Stimulated activated CD8-positive, alpha-beta memory T cell treated with anti-CD3 and anti-CD28 coated beads, Interleukin-2, amount 100 ng/mL, for 1 hour (primary cell): ENCODE measurements at places on chromosomes 12 and 14.

DNA sequence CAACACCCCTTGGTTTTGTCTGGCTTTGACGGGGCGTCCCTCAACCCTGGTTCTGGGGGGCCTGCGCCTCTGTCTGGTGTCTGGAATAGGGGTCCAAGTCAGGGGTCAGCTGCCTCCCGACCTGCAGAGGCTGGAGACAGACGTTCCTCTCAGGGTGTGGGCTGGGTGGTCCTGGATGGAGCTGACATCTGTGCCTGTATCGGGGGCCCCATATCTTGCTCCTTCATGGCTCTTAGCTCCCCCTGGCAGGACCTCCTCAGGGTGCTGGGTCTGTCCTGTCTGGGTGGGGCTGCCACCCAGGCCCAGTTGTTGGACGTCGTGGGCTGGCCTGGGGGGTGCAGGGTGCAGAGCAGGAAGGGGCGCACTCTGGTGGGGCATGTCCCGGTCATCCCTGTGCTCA lies 374.8 kb downstream of the TMEM121 start:
- no peak for DNase-seq

DNA sequence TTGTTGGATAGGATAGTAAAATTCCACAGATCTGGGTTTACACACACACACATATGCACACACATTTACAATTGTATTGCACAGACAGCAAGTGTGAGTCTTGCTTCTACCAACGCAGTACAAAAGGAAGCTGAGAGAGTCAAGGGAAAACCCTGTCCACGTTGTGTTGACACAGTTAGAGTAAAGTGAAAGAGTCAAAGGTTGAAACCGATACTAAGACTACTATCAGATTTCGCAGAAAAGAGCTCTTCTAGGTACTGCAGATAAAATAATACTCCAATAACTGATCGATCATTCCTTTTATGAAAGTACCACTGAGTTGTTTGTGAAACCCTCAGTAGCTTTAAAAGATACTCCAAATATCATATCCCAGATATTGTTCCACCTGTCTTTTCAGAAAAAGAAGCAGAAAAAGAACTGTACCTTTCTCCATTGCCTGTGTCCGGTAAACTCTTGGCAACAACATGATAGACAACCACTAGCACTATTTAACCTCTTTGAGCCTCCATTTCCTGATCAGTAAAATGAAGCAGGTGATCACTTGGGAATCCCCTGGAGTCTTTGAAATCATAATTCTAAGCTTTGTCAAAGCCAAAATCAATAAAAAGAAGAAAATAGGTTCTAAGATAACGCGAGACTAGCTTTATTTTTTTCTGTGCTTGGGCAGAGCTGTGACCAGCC lies 224.6 kb upstream of the FOXN3 start:
- no peak for DNase-seq

DNA sequence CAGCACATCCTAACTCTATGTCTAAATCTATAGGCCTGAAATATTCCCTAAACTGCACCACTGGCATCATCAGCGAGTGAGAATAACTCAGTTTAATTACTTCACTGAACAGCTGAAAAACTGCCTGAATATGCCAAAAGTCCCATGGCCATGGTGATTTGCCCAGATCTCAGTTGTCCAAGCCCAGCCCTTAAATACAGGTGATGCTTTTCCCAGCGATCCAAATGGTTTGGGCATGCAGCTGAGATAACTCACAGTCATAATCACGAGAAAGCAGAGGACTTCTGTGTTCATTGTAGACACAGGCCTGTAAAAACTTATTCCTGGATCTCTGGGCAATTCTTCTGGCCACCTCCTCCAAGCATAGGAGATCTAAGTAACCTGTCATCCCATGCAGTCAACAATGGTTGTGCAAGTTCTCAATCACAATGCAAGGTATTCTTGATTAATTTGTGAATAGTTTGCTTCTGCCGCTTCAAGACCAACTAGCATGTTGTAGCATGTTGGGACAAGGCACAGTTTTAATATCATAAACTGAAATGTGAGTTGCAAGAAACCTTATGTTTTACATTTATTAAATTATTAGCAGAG lies 40.5 kb downstream of the DUSP6 start:
- DNase-seq: no peak

- DNase-seq: no peak
These were observed 133.2 kb downstream of the MGAT4C start for GRCh38 chr12:86122846-86123468.

GRCh38 chr14:74281069-74281468 lies 21.7 kb downstream of the ABCD4 start:
- DNase-seq: no peak

- no peak for DNase-seq
These were observed 199.2 kb upstream of the EEA1 start for GRCh38 chr12:93128332-93128707.

GRCh38 chr14:75718199-75718598 lies 57.2 kb downstream of the TTLL5 start:
- DNase-seq: no peak

- no peak for DNase-seq
These were observed 56.6 kb downstream of the WDR20 start for GRCh38 chr14:102196039-102196901.

DNA sequence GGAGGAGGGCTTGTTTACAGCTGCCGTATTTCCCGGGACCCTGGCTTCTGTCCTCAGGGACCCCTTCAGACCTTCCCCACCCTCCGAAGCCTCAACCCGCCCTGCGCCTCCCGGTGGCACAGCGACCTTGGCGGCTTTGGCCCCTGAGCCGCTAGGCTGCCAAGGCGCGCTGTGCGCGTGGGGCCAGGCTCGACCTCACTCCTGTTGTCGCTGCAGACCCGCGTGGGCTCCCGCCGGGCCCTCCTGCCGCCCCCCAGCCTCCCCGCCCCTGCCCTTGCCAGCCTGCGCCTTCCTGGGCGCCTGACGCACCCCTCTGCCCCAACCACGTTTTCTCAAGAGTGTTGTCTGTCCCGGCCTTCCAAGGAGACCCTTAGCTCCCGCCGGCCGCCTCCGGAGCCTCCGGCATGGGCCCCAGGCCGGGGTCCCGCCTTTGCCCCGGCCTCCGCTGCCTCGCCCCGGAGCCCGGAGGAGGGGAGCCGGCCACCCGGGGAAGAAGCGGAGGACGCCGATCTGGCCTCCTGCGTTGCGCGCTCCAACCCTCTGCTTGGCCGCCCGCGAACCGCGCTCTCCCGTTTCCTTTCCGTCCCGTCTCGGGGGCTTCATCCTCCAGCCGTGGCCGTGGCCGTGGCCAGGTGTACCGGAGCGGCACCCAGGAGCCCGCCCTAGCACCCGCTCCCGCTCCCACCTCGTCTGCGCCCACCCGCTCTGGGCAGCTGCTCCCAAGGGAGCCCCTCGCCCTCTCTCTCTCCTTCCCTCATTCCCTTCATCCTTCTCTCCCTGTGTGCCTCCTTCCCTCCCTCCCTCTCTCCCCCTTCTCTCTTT lies 19.9 kb downstream of the PPP2R5C start:
- no peak for DNase-seq

DNA sequence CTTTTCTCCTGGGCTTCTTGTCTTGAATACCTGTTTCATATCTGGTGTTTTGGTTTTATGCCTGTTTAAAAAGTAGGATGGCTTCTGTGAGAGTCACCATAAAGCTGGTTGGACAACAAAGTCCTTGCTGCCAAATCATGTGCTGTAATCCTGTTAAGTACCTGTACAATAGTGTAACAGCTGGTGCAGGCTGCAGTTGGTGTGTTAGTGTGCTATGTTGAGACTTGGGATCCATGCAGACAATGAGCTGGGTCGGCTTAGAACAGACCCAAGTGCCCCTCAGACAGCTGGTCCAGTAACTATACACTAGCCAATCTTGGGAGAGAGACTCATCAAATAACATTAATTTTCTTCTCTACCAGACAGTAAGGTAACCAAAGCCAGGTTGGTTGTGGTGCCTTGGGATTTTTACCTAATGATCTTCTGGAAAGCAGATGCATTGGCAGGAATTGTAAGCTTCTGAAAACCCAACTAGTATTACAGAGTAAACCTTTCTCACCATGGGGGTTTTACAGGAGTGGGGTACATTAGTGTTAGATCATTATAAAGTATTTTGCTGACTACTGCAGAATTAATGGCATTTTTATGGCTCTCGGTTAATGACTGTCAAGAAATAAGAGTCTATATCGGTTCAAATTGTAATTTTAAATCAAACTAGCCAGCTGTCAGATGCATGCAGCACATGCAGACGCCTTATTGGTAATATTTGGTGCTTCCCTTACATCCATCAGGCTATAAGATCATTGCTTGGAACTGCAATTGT lies 231.2 kb downstream of the PDZRN4 start:
- no peak for DNase-seq

- DNase-seq: no peak
These were observed 36.6 kb downstream of the SFSWAP start for GRCh38 chr12:131747276-131748177.

DNA sequence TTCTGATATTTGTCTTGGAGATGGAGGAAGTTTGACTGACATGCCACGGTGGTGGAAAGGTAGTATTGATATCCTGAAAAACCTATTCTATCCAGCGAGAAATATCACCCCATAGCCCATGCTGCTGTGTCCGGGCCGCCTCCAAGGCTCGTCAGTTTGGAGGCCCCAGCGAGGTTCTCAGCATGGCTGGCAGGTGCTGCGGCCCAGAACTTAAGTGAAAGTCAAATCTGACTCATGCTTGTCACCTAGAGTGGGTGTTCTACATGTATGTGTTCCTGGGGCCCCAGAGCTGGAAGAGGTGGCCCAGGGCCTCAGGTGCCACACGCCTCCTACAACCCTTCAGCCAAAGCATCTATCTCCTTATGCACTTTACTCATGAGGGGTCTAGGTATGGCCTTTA lies 92.9 kb downstream of the GCH1 start:
- DNase-seq: no peak

- DNase-seq: no peak
These were observed 124.1 kb upstream of the LGR5 start for GRCh38 chr12:71315328-71315985.

- DNase-seq: no peak
These were observed 168.8 kb downstream of the ANO4 start for GRCh38 chr12:100963381-100963780.

- DNase-seq: no peak
These were observed 463 bp downstream of the NACA start for GRCh38 chr12:56724701-56724971.

DNA sequence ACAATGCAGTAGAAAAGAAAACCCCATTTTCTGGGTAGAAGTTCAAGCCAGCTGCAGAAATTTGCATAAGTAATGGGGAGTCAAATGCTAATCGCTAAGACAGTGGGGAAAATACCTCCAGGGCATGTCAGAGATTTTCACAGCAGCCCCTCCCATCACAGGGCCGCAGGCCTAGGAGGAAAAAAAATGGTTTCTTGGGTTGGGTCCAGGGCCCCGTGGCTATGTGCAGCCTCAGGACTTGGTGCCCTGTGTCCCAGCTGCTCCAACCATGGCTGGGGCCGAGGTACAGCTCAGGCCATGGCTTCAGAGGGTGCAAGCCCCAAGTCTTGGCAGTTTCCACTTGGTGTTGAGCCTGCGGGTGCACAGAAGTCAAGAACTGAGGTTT lies 14.6 kb downstream of the OR10P1 start:
- no peak for DNase-seq

- DNase-seq: no peak
These were observed 786 bp downstream of the SLC25A47 start for GRCh38 chr14:100323942-100324307.

GRCh38 chr12:66190519-66191370 lies 1.7 kb downstream of the IRAK3 start:
- DNase-seq: no peak

DNA sequence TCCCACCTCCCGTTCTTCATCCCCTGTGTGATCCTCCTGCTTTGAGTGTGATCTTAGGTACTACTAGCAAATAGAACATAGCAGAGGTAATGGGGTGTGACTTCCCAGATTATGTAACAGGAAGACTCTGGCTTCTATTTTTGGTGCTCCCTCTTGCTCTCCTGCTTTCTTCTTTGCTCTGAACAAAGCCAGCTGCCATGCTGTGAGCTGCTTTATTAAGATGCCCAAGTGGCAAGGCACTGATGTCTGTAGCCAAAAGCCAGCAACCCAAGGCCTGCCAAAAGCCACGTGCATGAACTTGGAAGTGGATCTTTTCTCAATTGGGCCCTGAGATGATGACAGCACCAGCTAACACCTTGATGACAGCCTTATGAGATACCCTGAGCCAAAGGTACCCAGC lies 5.8 kb upstream of the MFAP5 start:
- DNase-seq: no peak

GRCh38 chr12:103560604-103561101 lies 26.4 kb upstream of the STAB2 start:
- DNase-seq: no peak

DNA sequence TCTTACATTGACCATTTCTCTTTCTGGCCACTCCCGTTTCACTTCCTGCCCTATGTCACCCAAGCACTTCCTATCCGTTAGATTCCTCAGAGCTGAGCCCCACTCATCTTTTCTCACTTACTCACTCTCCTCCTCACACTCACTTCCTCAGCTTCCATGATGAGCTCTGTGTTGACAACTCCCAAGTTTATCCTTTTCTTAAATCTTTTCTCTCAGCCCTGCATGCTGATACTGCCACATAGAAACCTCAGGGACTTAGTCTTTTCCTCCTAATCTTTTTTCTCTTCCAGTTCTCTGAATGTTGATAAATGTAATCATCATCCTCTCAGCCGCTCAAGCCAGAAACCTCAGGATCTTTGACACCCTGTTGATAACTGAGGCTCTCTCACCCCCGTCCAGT lies 99.6 kb downstream of the ANO6 start:
- DNase-seq: no peak

GRCh38 chr12:128695697-128696096 lies 128.1 kb downstream of the SLC15A4 start:
- DNase-seq: no peak

DNA sequence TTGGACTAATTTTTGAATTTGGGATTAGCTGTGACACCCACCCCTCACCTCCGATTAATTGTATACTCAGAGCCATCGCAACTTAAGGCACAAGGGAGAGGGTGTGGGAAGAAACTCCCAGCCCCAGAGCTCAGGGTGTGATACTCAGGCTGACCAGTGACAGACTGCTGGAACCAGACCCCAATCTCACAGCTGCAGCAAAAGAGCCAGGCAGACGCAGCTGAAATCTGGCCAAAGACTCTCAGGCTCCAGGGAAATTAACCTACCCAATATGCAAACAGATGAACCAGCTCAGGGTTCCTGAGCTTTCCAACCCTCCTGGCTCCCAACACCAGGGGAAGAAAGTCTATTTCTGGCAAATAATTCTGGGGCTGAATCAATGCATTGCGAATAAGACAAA lies 30.5 kb downstream of the ANAPC7 start:
- DNase-seq: no peak

DNA sequence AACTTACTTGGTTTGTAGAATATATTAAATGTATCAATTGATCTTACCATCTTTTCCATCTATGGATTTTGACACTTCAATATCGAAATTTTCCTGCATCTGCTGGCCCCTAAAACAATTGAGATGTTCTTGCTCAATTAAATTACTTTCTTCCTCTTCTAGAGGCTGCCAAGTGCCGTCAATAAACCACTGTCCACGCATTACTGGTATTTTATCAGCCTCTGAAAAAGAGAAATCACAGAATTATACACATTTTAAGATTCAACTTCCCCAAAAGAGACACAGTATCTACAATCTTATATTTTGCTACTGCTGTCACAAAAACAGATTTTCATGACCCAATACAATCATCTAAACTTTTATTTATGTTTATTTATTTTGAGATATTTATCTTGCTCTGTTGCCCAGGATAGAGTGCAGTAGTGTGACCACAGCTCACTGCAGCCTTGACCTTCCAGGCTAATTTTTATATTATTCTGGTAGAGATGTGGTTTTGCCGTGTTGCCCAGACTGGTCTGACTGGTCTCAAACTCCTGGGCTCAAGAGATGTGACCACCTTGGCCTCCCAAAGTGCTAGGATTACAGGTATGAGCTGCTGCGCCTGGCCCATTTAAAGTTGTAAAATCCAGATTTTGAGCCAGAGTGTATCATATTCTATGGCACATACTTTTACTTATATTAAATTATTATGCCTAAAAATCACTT lies 49.3 kb downstream of the DDHD1 start:
- no peak for DNase-seq
